CD8-positive, alpha-beta T cell (primary cell): ENCODE measurements at places on chromosomes 7 and 10. TPM values are rescaled to one million over a fixed set of nuclear protein-coding genes. Genes with fewer than 3 reads are reported as not detected.

- DNase-seq, result no peak
These were observed 495.7 kb downstream of the INHBA start for GRCh38 chr7:41207141-41207540.

DNA sequence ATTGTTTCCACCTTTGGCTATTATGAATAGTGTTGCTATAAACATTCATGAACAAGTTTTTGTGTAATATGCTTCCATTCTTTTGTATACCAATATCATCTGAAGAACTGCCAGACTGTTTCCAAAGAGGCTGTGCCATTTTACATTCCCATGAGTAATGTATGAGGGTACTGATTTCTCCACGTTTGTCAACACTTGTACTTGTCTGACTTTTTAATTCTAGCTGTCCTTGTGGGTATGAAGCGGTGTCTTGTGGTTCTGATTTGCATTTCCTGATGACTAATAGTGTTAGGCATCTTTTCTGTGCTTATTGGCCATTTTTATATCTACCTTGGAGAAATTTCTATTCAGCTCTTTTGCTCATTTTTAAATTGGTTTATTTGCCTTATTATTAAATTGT, 52.8 kb downstream of the LSMEM1 start:
- no peak for DNase-seq

GRCh38 chr10:21368022-21368582, 157.4 kb downstream of the SKIDA1 start:
- DNase-seq, result no peak

DNA sequence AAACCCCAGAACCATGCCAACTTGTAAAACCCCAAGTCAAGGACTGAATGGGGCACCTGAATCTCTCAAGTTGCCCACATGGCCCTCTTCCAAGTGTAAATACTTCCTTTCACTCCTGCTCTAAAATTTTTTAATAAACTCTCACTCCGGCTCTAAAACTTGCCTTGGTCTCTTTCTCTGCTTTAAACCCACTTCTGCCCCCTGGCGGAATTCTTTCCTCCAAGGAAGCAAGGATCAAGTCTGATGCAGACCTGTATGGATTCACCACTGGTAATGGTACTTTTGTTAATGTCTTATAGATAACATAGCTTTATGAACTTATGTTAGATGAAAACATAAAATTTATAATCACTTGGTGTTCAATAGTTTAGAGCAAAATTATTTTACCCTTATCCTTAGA, 33.8 kb downstream of the SLC16A9 start:
- no peak for DNase-seq

DNA sequence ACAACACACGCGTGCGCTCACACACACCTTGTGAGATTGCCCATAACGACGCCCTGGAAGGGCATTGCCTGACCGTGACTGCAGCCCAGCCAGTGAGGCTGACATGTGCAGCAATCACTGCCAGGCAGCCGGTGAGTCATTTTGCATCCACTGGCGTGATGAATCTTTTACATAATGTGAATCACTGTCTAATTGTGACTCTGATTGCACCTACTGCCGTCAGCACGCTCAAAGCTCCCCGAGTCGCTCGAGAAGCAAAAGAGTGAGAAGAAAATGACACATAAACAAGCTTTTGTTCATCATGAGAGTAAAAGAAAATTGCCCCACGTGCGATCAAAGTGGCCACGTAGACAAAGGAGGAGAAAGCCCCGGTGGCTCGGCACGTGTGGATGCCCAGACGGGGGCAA, 117.4 kb upstream of the PFKP start:
- no peak for DNase-seq

- no peak for DNase-seq
These were observed 161.7 kb downstream of the FANK1 start for GRCh38 chr10:126058104-126058503.

The IGFBP1 gene
- not detected for total RNA-seq

The PDE6C gene
- total RNA-seq, result not detected

The TNS3 gene
- total RNA-seq, result 0.24 TPM

The VSTM2A gene
- total RNA-seq, result not detected

The NEUROD6 gene
- total RNA-seq, result not detected

The FEZF1 gene
- not detected for total RNA-seq
